NCI-H2029 treated with DMSO at 0.1 percent for 48 hours (cell line): ENCODE measurements at places on chromosomes 11 and 22.

- DNase-seq = peak; percentile 45
These were observed 56.3 kb upstream of the TCF20 start for GRCh38 chr22:42326801-42327200.

DNA sequence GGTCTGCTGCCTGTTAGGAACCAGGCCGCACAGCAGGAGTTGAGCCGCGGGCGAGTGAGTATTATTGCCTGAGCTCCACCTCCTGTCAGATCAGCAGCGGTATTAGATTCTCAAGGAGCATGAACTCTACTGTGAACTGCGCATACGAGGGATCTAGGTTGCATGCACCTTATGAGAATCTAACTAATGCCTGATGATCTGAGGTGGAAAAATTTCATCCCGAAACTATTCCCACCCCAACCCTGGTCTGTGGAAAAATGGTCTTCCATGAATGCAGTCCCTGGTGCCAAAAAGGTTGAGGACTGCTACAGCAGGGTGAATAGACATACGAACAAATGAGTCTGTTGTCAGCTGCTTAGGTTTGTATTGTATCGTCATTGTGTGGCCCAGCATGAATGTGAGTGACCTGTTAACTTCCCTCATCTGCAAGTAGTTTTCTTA, 29.8 kb downstream of the RNF141 start:
- no peak for DNase-seq

- DNase-seq = no peak
These were observed 6.2 kb downstream of the NAA40 start for GRCh38 chr11:63944987-63945386.

DNA sequence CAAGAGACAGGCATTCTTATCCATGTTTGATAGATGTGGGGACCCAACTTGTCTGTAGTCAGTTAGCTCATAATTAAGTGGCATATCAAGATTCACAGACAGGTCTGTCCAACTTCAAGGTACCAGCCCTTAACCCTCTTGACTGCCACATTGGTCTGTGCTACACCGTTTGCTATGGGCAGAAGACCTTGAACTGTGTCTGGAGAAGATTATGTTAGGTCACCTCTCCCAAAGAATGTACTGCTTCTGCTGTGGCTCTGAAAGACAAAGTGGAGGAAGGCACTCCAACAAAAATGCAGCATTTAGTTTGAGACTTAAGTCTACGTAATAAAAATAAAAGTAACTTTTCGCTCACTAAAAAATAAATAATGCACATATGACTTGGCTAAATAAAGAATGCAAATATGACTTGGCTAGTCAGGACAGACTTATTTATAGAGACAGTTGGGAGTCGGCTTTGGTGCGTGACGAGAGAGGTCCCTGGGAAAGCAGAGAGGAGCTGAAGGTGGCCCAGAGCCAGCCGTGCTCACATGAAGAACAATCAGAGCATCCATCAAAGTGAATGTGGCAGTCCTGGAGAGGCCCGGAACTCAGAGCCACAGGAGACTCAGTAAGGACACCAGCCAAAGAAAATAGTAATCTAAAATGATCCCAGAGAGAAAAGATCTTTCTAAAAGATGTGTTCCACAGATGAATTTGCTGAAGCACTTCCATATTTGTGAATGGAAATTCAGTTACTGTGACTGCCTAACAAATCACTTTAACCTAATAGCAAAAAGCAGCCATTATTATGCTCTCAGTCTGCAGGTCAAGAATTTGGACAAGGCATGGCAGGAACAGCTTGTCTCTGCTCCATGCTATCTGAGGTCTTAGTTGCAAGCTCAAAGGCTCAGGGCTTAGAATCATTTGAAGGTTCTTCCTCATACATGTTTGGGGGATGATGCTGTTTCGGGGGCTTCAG, 35.0 kb downstream of the CWC15 start:
- no peak for DNase-seq

DNA sequence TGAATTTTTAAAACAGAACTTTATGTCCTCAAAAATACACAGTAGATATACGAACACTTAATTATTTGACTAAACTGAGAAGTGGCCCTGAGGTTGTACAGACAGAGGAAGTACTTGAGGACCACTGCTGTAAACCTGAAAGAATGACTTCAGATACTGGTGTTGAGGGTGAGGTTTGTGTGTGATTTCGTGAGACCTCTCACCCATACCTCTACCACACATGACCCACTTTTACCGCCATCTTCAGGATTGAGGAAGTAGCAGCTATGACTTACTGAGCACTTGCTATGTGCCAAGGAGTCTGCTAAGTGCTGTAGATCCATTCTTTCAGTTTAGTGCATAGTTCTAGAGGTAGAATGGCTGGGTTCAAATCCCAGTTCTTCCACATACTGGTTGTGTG, 21.9 kb downstream of the MMP13 start:
- DNase-seq = no peak

- DNase-seq = no peak
These were observed 63.7 kb upstream of the MYOD1 start for GRCh38 chr11:17655682-17656081.

DNA sequence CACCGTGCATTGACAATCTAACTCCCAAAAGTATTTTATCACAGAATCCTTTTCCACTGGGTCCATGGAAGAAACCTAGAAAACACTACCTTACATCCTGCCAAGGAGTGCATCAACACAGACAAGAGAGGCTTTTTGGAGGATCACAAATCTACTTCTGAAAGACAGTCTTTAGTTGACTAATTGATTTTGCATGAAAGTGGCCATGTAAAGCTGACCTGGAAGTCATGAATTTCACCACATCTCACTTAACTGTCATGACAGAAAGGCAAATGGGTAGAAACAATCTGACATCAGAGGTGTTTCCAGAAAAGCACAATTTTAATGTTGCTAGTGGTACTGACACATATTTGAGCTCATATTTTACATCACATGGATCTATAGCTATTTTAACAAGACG, 101.6 kb downstream of the FAM76B start:
- no peak for DNase-seq

DNA sequence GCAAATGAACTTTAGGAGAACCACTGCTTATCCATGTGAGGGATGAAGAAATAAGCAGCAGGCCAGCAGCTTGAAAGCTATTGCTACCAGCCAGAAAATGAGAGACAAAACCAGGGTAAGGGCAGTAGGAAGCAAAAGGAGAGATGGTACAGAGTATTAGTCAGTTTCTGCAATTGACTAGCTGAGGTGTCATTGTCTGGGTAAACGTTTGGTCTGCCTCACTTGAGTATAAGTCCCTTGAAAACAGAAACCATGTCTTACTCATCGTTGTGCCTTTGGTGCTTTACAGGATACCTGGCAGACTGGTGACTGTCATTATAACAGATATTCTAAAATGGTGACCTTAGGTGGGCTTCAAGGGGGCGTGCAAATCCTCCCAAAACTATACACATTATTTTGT, 63.9 kb upstream of the USP47 start:
- DNase-seq = no peak

- no peak for DNase-seq
These were observed 146.8 kb upstream of the DDI1 start for GRCh38 chr11:103889679-103890078.

DNA sequence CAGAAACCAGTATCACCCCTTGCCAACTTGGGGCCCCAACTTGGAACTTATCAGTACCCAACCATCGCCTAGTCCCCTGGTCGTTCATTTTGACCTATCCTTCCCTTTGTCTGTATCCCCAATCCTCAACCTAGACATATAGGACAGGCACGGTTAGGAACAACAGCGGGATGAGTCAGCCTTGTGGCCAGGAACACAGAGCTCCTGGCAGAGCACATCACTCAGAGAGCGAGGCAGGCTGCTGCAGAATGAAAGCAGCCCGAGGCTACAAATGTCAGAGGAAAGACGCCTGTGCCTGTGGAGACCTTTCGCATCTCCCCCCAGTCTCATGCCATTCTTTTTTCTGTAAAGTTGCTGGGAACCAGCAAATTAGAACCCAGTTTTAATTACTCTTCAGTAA, 14.6 kb downstream of the DKK3 start:
- DNase-seq = no peak

GRCh38 chr22:17371448-17371847, 2.2 kb downstream of the CECR2 start:
- DNase-seq = no peak

DNA sequence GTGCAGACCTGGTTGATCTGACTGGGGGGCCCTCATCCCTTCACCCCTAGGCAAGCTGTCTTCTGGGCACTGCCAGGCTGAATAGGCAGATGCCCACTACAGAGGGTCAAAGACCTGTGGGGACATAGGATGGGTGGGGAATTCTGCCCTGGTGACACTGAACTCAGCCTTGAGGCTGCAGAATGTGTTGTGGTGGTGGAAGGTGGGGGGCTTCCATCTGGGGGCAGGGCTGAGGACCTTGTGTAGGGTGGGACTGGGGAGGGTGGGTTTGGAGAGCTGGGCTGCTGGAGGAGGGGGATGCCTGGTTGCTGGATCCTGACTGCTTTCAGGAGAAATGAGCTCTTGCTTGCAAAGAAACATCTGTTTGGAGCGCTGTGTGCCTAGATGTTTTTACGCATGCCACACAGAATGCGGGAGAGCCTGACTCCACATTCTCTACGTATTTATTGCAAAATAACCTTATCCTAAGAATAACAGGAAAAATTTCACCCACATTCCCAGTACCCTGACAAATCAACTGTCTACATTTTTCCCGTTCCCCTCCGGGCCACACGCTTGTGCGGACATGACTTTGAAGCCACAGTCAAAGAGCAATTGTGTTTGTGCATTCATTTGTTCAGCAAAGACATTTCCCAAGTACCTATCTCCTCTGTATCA, 18.3 kb downstream of the SMIM38 start:
- no peak for DNase-seq

DNA sequence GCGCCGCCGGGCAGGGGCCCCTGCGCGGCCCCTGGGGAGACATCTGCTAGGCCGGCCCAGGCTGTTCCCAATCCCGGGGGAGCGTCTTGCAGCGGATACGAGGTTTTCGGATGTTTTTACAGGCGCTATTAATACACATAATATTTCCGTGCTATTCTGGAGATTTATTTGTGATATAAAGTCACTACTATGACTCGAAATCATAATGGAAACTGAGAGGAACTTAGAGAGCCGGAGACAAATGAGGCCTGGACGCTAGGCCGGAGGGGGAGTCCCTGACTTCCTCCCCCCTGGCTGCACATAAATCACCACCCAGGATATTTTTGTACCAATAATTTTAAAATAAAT, 91.7 kb upstream of the ANO1 start:
- no peak for DNase-seq

GRCh38 chr22:37433786-37434185, 6.5 kb upstream of the ELFN2 start:
- DNase-seq = no peak

- DNase-seq = no peak
These were observed 30.0 kb downstream of the PRR14L start for GRCh38 chr22:31719850-31720471.

GRCh38 chr11:62204430-62204829, 4.0 kb upstream of the SCGB2A1 start:
- no peak for DNase-seq

GRCh38 chr22:26342745-26343410, 86.2 kb upstream of the ASPHD2 start:
- DNase-seq = no peak

DNA sequence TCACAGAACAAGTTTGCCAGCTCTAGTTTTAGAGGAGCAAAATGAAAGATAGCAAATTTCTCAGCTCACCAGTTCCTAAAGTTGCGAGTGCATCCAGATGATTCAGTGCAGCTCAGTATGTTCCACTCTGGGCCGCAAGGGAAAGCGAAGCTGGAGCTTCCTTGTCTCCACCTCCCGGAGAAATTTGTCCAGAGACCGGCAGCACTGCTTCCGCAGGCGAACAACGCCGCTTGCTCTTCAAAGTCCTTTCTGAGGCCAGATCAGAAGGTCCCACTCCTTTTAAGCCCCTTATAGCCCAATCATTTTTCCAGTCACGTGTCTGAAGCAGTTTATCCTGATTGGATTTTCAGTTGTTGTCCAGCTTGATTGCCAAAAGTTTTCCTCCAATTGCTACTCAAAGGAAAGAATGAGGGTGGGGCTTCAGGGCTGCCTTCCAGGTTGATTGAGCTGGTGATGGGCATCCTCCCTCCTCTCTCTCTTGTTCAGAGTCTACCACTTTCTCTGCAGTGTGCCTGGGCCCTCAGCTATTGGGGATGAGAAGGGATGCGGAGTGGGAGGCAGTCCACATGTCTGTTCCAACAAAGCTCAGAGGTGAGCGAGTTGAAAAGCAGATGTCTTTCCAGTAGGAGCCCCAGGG, at the start of gene ZNF280A:
Gene ZNF280A, minus strand, starts transcription at position 251 of the 637 bp plus-strand sequence. CDS start 4,640 bp downstream, outside the sequence.
- DNase-seq = no peak

- no peak for DNase-seq
These were observed 103.6 kb upstream of the HSD17B12 start for GRCh38 chr11:43576803-43577521.

DNA sequence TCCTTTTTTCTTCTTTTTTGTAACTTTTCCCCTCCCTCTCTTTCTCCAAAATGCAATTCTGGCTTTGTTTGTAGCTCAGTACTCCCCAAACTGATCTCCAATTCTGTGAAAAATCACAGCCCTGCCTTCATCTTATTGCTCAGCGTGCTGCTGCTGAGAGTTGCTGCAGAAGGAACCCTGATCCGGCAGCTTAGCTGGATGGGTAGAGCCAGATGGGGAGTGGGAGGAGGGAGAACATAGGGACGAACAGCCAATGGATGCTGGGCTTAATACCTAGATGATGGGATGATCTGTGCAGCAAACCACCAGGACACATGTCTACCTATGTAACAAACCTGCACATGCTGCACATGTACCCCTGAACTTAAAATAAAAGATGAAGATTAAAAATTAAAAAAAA, 47.5 kb upstream of the E2F8 start:
- DNase-seq = no peak

DNA sequence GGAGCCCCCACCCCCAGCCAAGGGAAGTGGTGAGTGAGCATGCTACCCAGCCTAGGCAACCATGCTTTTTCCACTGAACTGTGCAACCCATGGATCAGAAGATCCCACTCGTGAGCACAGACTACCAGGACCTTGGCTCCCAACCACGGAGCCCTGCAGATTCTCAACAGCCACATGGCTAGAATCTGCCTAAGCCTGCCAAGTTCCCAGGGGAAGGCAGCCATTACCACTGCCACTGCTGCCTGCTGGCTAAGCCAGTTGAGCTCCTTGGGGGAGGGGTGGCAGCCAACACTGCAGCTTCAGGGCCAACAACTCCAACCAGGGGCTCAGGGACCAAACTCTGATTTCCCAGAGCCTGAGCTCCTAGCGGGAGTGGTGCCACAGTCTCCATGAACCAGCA, 195.8 kb downstream of the DLG2 start:
- DNase-seq = no peak

DNA sequence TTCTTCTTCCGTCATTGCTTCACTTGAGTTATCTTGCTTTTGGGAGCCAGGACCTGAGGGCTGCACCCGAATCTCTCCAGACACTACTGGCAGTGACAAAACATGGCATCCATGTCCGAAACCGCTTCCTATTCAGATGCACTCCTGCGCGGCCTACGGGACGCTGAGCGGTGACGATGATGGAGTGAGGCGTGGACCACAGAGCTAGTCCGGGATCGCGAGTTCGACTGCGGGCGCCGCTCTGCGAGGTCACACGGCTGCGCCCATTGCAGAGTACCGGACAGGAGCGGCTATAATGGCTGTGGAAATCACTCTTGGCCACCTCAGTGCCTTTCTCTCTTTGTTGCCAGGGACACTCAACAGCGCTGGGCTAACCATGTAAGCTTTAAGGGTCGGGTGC, 453.8 kb upstream of the CNTN5 start:
- DNase-seq = no peak
